Progenitor cell of endocrine pancreas (in vitro differentiated cells): ENCODE measurements at places on chromosomes 13 and 19. TPM values are rescaled to one million over a fixed set of nuclear protein-coding genes. Genes with fewer than 3 reads are reported as not detected.

GRCh38 chr19:1057176-1057855, 9.7 kb upstream of the ARHGAP45 start:
- no peak for DNase-seq

DNA sequence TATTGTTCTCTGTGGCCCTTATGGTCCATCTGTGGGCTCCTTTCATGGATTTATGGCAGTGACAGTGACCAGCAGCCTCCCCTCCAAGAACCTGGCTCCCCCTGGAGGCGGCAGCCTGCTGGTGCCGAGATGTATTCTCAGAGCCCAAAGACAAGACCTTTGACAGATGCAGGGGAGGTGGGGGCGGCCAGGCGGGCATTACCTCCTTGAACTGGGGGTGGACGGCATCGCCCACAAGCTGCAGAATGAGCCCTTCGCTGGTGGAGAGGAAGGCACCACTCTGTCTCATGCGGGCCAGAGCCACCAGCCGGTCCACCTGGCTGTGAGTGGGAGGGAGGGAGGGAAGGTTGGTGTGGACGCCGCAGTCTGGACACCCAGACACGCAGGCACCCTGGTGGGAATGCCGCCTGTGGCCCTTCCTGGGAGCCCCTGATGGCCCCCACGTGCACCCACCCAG, 6.6 kb downstream of the ISOC2 start:
- no peak for DNase-seq

DNA sequence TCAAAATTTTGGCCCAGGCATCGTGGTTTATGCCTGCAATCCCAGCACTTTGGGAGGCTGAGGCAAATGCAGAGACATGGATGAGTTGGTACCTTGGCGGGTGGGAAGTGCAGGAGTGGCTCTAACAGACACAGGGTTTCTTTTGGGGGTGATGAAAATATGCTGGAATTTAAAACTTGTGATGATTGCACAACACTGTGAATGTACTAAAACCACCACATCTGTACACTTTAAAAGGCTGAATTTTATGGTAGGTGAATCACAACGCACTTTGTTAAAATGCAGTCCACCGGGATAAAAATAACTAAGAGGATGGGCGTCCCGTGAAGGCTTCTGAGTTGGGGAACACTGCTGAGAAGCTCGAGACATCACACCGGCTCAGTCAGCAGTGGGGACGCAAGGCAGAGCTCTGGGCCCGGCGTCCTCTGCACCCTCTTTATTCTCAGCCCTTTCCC, 47.1 kb downstream of the MLLT1 start:
- DNase-seq, result no peak

GRCh38 chr13:92175330-92175729, 776.9 kb downstream of the GPC5 start:
- DNase-seq, result no peak

DNA sequence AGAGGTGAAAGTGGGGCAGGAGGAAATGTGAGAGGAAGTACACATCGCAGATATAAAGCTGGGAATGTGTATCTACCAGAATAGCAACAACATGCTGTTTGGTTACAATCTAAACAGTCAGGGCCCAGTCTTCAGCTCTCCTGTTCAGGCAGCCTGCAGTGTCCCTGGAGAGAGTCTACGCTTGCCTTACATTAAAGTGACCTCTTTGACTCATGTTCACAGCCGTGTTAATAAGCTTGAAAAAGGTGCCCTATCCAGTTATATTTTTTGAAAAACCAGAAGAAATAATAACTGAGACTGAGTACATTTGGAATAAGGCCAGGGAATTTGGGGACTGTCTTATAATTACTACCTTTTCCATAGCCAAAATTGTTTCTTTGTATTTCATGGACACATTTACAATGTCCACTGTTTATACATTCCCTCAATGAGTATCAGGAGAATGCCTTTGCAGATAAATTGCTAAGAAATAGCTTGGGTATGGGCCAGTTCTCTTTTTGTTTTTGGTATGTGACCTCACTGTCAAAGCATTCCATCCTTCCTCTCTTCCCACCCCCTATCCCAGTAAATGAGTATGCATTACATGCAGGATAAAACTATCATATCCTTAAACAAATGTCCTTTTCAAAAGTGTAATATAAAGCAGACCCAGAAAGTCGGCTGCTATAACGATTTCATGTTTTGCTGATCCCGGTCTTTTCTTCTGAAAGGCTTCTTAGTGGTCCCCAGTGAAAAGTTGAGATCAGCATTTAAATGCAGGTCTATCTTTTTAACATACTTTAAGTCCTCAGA, 82.6 kb downstream of the PCDH9 start:
- DNase-seq, result no peak

Gene TEKTIP1
- 3.8 and 4.0 TPM in 2 replicates for total RNA-seq

Gene MEF2B
- total RNA-seq, result 4.2 and 4.4 TPM in 2 replicates

Gene BEST2
- total RNA-seq, result not detected in 2 replicates

Gene PROZ
- not detected in 2 replicates for total RNA-seq

Gene ZNF606
- 48.6 and 49.0 TPM in 2 replicates for total RNA-seq
